ENCODE measurements at places on chromosomes 4 and X. TPM values are rescaled to one million over a fixed set of nuclear protein-coding genes. Genes with fewer than 3 reads are reported as not detected.

DNA sequence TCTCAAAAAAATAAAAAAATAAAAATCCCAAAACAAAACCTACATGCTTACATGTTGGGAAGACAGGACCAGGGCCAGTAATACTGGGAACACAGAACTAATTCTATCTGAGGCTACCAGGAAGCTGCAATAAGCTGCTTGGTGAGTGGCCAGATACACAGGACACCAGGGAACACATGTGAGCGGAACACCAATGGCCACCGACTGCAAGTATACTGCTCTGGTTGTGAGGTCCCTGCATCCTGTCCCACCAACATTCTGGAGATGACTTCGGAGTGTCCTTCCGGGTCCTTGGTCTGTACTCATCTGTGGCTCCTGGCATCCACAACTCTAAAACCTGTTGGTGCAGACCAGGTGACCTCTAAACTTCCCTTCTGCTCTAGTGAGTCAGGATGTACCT, 2.7 kb downstream of the TNIP2 start:
- H3K27ac ChIP-seq = no peak overlapping the region
- peaks cover 14% of the 10 kb centered on the region for H3K36me3 ChIP-seq
- DNase-seq = no peak
- H3K27me3 ChIP-seq = no peaks in the 10 kb centered on the region
- peaks cover 45% of the 10 kb centered on the region for H3K4me1 ChIP-seq

- no peaks in the 10 kb centered on the region for H3K36me3 ChIP-seq
- H3K4me3 ChIP-seq = peak overlapping the region; percentile 48
- H3K27ac ChIP-seq = no peak overlapping the region
- H3K27me3 ChIP-seq = no peaks in the 10 kb centered on the region
- DNase-seq = peak; percentile 54
Observed at GRCh38 chrX:140712413-140713173, 3.0 kb downstream of the LINC00632 start.

- no peaks in the 10 kb centered on the region for H3K27me3 ChIP-seq
- no peak for DNase-seq
- H3K4me3 ChIP-seq = peak overlapping the region; percentile 40
- H3K4me1 ChIP-seq = peaks cover 49% of the 10 kb centered on the region
- peak overlapping the region; percentile 79 for H3K27ac ChIP-seq
- peaks cover 2% of the 10 kb centered on the region for H3K36me3 ChIP-seq
Observed at GRCh38 chr4:98639523-98639922, 18.9 kb downstream of the TSPAN5 start.

- H3K4me1 ChIP-seq = no peaks in the 10 kb centered on the region
- no peak overlapping the region for H3K4me3 ChIP-seq
- DNase-seq = no peak
- no peaks in the 10 kb centered on the region for H3K36me3 ChIP-seq
- no peak overlapping the region for H3K27ac ChIP-seq
Observed at GRCh38 chr4:147236806-147237205, 244.1 kb upstream of the EDNRA start.

DNA sequence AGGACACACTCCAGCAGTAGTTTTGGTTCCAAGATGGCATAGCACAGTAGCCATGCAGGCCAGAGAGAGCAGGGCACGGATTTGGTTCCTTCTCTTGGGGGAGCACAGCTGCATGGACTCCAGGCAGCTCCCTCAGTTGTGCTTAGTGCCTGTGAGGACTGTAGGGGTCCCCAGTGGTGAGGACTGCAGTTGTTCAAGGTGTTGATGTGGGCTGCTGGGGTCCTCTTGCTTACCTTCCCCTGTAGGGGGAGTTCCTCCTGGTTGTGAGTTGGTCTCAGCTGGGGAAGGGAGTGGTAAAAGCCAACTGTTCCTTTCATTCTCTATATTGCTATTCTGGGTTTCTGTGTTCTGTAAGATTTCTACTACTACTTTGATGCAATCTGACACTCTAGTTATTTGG, 606.5 kb downstream of the MAGEB5 start:
- no peak for DNase-seq
- H3K4me1 ChIP-seq = no peaks in the 10 kb centered on the region
- H3K27me3 ChIP-seq = no peaks in the 10 kb centered on the region
- no peak overlapping the region for H3K4me3 ChIP-seq
- no peaks in the 10 kb centered on the region for H3K36me3 ChIP-seq

- no peak overlapping the region for H3K4me3 ChIP-seq
- H3K27ac ChIP-seq = no peak overlapping the region
- no peak for DNase-seq
- H3K4me1 ChIP-seq = no peaks in the 10 kb centered on the region
- no peaks in the 10 kb centered on the region for H3K27me3 ChIP-seq
- H3K36me3 ChIP-seq = no peaks in the 10 kb centered on the region
Observed at GRCh38 chrX:16386126-16386525, 218.8 kb downstream of the MAGEB17 start.

GRCh38 chr4:41410049-41410448, 127.9 kb upstream of the LIMCH1 start:
- H3K27ac ChIP-seq = no peak overlapping the region
- H3K4me3 ChIP-seq = no peak overlapping the region
- DNase-seq = no peak
- H3K4me1 ChIP-seq = no peaks in the 10 kb centered on the region

DNA sequence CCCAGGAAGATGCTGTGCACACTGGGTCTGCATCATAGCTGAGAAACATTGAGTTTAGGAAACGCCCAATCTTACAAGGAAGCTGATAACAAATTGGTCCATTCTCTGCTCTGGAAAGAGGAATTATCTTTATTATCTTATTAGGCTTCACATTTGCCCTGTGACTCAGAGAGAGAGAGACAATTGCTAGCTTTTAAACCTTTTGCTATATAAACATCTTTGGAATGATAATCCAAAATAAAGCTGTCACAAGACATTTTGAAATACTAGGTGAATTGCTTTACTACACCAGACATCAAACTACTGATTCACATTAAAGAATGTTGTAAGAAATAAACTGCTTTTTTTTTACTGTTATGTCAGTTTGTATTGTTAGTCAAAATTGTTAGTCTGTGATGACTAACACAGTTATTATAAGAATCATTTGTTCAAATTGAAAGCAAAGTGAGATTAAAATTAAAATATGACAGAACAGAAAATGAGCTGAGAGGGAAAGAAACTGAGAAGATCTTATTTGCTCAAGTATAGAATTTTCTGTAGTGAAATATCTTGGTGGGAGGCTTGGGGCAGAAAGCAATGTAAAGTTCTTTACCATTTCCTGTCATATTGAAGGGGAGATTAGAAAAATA, 765.4 kb upstream of the PCDH10 start:
- no peak overlapping the region for H3K4me3 ChIP-seq
- H3K4me1 ChIP-seq = no peaks in the 10 kb centered on the region
- H3K27ac ChIP-seq = no peak overlapping the region
- no peaks in the 10 kb centered on the region for H3K27me3 ChIP-seq

- no peaks in the 10 kb centered on the region for H3K4me1 ChIP-seq
- no peak for DNase-seq
- H3K4me3 ChIP-seq = no peak overlapping the region
- H3K27ac ChIP-seq = no peak overlapping the region
- H3K27me3 ChIP-seq = no peaks in the 10 kb centered on the region
- no peaks in the 10 kb centered on the region for H3K36me3 ChIP-seq
Observed at GRCh38 chr4:179268791-179269190, 1826.6 kb upstream of the AGA start.

DNA sequence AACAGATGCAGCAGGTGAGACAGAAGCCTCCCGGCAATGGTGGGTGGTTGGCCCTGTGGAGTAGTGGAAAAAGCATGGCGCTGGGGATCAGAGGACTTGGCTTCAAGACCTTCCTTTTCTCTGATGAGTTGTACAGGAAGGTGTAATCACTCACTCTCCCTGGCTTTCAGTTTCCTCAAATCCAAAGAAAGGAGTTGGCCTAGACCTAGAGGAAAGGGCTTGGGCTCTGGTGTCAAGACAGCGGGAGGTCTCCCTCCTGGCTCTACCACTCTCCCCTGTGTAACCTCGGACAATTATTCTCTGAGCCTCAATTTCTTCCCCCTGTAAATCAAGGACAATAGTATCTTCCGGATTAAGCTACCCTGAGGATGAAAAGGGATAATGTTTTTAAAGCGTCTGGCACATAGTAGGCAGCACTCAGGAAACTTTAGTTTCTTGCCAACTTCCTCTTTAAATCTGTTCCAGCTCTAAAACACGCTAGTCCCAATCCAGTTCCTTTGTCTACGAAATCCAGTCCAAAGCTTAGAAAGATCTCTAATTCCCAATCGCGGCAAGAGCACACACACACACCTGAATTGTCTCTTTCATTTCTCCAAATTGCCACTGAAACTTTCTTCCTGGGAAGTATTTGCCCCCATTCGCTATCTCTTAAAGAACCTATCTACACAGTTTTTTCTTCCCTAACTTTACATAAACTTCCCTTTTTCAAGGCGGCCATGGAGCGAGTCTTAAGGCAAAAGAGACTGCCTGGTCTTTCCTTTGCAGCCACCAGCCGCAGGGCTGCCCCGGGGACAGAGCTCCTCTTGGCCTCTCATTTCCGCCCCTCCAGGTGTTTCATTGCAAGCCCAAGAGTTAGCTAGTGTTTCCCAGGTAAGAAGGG, 29.9 kb upstream of the GPC4 start:
- peaks cover 2% of the 10 kb centered on the region for H3K4me1 ChIP-seq
- peaks cover 8% of the 10 kb centered on the region for H3K27me3 ChIP-seq
- H3K27ac ChIP-seq = no peak overlapping the region
- H3K4me3 ChIP-seq = no peak overlapping the region

GRCh38 chrX:153297376-153297775, 24.2 kb downstream of the PNMA6F start:
- no peak overlapping the region for H3K27ac ChIP-seq
- no peak for DNase-seq
- peaks cover 5% of the 10 kb centered on the region for H3K27me3 ChIP-seq
- H3K4me1 ChIP-seq = peaks cover 5% of the 10 kb centered on the region
- H3K4me3 ChIP-seq = no peak overlapping the region

DNA sequence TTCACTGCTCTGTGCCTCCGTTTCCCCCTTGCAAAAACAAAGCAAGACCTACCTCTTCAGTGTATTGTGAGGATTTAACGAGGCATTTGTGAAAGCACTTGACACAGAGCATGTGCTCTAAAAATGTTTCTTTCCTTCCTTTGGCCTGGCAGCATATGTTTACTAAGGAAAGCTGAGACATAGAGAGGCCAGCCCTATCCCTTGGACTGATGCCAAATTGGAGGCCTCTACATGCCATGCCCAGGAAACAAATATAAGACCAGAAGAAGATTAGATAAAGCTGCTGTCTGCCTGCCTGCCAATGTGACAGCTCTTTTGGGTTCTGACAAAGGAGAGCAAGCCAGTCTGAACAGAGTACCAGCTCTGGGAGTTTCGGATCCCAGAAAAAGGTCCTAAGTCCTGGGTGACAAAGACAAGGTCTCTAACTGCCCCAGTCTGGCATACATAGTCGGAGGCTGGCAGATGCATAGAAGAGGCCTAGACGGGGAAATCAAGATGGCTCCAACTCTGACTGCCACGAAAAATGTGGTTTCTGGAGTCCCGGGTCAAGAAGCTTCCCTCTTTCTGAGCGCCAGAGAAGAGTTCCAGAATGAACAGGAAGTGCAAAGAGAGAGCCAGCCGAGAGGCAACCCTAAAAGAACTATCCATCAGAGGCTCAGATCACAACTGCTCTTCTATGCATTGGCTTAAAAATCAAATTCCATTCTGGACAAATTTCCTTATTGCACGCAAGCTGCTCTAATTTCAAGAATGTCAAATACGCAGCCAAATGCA, 25.8 kb downstream of the OTUD6A start:
- no peak overlapping the region for H3K27ac ChIP-seq
- no peaks in the 10 kb centered on the region for H3K36me3 ChIP-seq
- no peaks in the 10 kb centered on the region for H3K4me1 ChIP-seq
- H3K4me3 ChIP-seq = no peak overlapping the region
- H3K27me3 ChIP-seq = no peaks in the 10 kb centered on the region

- peaks cover 3% of the 10 kb centered on the region for H3K36me3 ChIP-seq
- H3K4me3 ChIP-seq = no peak overlapping the region
- H3K4me1 ChIP-seq = peaks cover 4% of the 10 kb centered on the region
- no peak for DNase-seq
Observed at GRCh38 chrX:331151-331824, 12.7 kb upstream of the GTPBP6 start.

DNA sequence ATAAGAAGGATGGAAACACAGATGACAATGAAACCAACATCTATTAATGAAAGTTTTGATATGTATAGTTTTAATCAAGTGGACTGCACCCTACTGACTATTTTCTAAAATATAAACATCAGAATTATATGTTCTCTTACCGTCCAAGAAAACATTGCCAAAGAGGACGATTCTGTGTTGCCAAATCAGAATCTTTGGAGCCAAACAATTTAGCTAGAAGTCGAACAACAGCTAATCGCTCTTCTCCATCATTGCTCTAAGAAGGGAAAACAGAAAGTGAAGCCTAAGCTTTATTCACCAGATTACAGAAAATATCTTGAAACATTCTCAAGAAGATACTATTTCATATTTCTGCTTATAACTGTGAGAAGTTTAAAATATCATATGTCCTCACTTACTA, 64.2 kb downstream of the PDS5A start:
- H3K36me3 ChIP-seq = peaks cover 20% of the 10 kb centered on the region
- H3K4me3 ChIP-seq = no peak overlapping the region
- H3K4me1 ChIP-seq = peaks cover 2% of the 10 kb centered on the region
- no peak overlapping the region for H3K27ac ChIP-seq
- no peaks in the 10 kb centered on the region for H3K27me3 ChIP-seq

DNA sequence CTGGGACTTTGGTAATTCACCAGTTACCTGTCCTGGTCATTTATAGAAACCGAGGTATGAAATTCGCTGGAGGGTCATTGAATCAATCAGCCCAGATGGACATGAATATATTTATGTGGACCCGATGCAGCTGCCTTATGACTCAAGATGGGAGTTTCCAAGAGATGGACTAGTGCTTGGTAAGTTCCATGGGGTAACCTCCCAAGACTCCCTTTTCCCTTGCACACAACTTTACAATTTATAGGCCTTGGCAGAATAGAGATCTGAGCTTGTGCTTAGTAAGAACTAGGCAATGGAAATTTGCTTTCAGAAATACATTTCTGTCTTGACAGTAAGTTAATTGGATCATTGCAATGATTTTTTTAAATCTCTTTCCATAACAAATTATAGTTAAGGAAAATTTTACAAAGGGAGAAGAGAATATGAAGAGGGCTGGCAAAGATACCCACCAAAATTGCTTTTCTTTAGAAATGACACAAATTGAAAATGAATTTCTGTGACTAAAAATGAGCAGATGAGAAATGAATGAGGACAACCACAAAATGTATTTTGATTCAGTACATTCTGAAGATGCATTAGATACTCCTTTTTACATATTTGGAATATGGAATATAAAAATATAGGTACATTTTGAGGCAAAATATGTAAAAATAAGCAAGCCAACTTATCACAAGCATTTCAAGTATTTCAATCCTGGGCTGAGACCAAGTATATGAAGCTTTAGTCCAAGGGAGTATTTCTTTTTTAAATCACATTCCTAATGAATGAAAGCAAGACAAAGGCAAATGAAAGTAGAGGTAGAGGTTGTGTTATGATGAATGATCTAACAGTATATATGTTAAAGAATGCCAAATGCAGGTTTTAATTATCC, 45.9 kb downstream of the PDGFRA start:
- no peak overlapping the region for H3K4me3 ChIP-seq
- H3K36me3 ChIP-seq = no peaks in the 10 kb centered on the region
- H3K27ac ChIP-seq = no peak overlapping the region
- peaks cover 10% of the 10 kb centered on the region for H3K4me1 ChIP-seq
- H3K27me3 ChIP-seq = peaks cover 35% of the 10 kb centered on the region
- DNase-seq = no peak

- H3K36me3 ChIP-seq = no peaks in the 10 kb centered on the region
- H3K27ac ChIP-seq = no peak overlapping the region
- H3K27me3 ChIP-seq = no peaks in the 10 kb centered on the region
Observed at GRCh38 chr4:115233600-115233999, 120.2 kb upstream of the NDST4 start.

CFI gene
- total RNA-seq = not detected

FAM149A gene
- 0.44 TPM for total RNA-seq

MXRA5 gene
- not detected for total RNA-seq

USP17L5 gene
- not detected for total RNA-seq

DMP1 gene
- not detected for total RNA-seq

Data from activated CD4-positive, alpha-beta T cell treated with anti-CD3 and anti-CD28 coated beads for 36 hours (primary cell).